Memory B cell (primary cell): ENCODE measurements at places on chromosomes 16 and 17.

- no peak for DNase-seq
- H3K4me1 ChIP-seq = no peaks in the 10 kb centered on the region
- no peaks in the 10 kb centered on the region for H3K36me3 ChIP-seq
- H3K27ac ChIP-seq = no peak overlapping the region
- no peak overlapping the region for H3K4me3 ChIP-seq
Observed at GRCh38 chr17:180381-181244, 837 bp downstream of the DOC2B start.

DNA sequence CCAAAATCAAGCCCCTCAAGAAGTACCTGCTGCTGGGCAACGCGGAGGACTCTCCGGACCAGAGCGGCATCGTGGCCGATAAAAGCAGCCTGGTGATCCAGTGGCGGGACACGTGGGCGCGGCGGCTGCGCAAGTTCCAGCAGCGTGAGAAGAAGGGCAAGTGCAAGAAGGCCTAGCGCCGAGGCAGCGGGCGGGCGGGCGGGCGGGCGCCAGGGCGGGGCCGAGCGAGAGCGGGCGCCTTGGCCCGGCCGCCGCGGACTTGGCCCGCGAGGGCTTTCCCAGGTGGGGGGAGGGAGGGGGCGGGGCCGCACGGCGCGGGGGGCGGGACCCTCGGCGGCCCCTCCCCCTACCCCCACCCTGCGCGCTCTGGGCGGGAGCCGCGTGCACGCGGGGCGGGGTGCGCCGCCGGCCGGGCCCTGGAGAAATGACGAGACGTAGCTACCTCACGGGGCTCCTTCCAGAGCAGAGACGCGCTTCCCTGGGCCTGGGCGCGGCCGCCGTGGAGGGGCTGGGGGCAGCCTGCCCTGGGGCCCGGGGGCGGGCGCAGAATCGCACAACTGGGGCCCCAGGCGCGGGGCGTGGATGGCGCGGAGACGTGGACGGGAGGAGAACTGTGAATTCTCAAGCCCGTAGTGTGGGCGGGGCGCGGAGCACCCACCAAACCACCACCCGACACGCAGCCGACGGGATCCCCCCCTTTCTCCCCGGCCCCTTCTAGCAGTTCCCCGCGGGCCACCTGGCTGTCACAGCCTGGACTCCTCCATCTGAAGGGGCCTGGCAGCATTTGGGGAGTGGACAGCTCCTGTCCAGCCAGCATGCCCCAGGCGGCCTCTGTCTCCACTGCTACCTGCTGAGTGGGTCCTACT, 218.7 kb downstream of the NTN1 start:
- peak; percentile 64 for DNase-seq
- peak overlapping the region; percentile 78 for H3K27ac ChIP-seq
- H3K36me3 ChIP-seq = no peaks in the 10 kb centered on the region
- peaks cover 3% of the 10 kb centered on the region for H3K27me3 ChIP-seq

DNA sequence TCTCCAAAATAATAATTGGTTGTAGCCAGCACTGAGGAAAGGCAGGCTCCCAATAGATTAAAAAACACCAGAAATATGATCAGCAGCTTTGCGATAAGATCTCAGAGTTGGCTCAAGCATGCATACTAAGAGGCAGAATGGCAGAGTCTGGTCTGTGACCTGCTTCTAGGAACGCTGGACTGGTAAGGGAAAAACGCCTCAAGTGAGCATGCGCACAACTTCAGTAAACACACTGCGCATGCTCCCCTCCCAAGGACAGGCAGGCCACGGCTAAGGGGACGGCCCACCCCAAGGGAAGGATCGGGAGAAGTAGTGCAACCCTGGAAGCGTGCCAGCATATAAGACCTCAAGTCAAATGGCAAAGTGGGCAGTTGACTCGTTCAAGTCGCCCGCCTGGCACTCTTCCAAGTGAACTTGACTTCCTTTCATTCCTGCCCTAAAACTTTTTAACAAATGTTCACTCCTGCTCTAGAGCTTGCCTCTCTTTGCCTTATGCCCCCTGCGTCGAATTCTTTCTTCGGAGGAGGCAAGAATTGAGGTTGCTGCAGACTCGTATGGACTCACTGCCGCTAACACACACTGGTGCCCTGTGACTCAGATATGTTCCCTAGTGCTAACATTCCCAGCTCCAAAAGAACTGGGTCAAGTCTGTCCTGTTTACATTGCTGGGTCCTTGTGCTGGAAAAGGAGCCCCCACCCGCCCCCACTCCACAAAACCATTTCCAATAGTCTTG, 22.4 kb upstream of the PRM1 start:
- no peak for DNase-seq
- H3K27me3 ChIP-seq = no peaks in the 10 kb centered on the region
- peaks cover 24% of the 10 kb centered on the region for H3K4me1 ChIP-seq

DNA sequence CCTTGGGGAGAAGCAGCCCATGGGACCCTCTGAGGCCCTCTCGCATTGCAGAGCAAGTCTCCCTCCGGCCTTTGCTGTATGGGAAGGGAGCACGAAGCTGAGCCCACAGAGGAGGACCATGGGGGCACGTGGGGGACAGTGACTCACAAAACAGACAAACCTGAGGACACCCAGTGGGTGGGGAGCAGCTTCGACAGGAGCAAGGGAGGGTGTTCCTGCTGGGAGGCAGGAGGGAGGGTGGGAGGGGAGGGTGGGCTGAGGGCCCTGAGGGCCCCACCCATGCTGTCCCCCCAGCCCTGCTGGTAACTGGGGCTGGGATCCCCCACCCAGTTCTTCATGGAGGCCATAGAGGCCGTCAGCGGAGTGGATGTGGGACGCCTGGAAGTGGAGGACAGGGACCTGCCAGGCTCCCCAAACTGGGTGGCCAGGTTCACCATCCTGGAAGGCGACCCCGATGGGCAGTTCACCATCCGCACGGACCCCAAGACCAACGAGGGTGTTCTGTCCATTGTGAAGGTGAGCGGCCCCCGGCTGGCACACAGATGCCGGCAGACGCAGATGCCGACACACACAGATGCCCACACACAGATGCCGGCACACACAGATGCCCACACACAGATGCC, 12.5 kb downstream of the SLC22A31 start:
- H3K27ac ChIP-seq = no peak overlapping the region
- H3K27me3 ChIP-seq = no peaks in the 10 kb centered on the region
- no peak overlapping the region for H3K4me3 ChIP-seq
- DNase-seq = no peak

GRCh38 chr17:60173304-60173819, 23.6 kb downstream of the CA4 start:
- no peak overlapping the region for H3K27ac ChIP-seq
- H3K27me3 ChIP-seq = no peaks in the 10 kb centered on the region
- peaks cover 4% of the 10 kb centered on the region for H3K36me3 ChIP-seq
- no peak for DNase-seq
- no peak overlapping the region for H3K4me3 ChIP-seq

- DNase-seq = no peak
- no peak overlapping the region for H3K4me3 ChIP-seq
- no peaks in the 10 kb centered on the region for H3K27me3 ChIP-seq
- H3K4me1 ChIP-seq = no peaks in the 10 kb centered on the region
- H3K36me3 ChIP-seq = peaks cover 9% of the 10 kb centered on the region
- H3K27ac ChIP-seq = no peak overlapping the region
Observed at GRCh38 chr17:50356892-50357510, 11.1 kb downstream of the XYLT2 start.

DNA sequence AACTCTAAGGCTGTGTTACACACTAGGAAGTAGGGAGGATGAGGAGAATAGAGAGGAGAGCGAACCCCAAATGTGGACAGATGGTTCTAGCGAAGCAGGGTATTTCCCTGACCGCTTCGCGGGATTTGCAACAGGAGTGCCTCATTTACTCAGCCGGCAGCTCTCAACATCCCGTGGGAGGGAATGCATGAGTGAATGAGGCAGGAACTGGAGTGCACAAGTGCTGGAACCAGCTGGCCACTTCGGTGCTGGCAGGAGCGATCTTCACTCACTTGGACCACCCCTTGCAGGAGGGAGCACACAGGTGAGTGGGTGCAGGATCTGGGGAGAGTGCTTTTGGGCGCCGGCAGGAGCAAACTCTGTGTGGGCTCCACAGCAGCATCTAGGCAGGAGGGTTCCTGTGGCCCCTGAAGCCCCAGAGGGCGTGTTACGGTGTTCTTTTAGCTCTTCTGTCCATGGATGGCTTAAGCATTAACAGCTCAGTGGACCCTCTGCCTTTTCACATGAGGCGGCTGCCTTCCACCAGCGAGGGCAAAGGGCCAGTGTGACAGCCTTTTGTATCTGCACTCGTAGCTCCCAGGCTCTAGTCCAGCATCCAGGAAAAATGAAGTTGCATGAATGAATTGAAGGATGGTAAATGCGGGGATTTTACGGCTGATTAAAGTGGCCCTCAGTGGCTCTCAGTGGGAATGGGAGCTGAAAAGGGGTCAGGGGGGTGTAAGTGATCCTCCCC, 17.4 kb upstream of the ZNHIT3 start:
- DNase-seq = no peak
- H3K4me1 ChIP-seq = peaks cover 8% of the 10 kb centered on the region
- no peaks in the 10 kb centered on the region for H3K36me3 ChIP-seq
- H3K27ac ChIP-seq = no peak overlapping the region

- H3K4me1 ChIP-seq = no peaks in the 10 kb centered on the region
- no peak within 1 kb of the TSS for H3K4me3 ChIP-seq
- H3K27me3 ChIP-seq = peaks cover 5% of the 10 kb centered on the region
- no peak for DNase-seq
Observed at GRCh38 chr16:62036101-62036801, at the start of gene CDH8. TSS of gene CDH8 (minus strand) at chr16:62036438. CDS start at chr16:62021403, 15,035 bp downstream.

DNA sequence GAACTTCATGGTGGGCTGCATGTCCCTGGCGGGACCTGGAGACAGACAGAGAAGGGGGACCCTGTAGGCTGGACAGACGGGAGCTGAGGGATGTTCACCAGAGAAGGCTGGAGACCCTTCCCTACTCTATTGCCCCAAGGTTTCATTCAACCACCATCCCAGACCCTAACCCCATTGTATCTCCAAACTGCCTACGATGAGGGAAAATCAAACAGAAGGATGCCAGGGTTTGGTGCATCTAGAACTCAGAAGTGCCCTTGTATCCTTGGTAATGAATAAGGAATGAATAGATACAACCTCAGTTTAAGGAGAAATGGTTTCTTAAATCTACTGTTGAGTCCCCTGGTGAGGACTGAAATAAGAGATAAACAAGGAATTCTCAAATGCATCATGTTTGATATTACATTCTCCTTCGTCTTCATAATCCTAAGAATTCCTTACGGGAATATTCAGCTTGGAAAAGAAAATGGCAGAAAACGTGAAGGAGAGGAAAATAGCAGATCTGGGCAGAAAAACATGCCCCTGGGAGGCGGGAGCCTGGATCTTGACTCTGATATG, 16.4 kb downstream of the TNS4 start:
- no peak overlapping the region for H3K4me3 ChIP-seq
- DNase-seq = no peak
- peaks cover 24% of the 10 kb centered on the region for H3K4me1 ChIP-seq
- H3K27me3 ChIP-seq = no peaks in the 10 kb centered on the region
- no peaks in the 10 kb centered on the region for H3K36me3 ChIP-seq

- peak; percentile 47 for DNase-seq
- H3K4me1 ChIP-seq = no peaks in the 10 kb centered on the region
- no peak overlapping the region for H3K27ac ChIP-seq
- H3K36me3 ChIP-seq = no peaks in the 10 kb centered on the region
Observed at GRCh38 chr16:58306327-58306726, 11.5 kb upstream of the PRSS54 start.

DNA sequence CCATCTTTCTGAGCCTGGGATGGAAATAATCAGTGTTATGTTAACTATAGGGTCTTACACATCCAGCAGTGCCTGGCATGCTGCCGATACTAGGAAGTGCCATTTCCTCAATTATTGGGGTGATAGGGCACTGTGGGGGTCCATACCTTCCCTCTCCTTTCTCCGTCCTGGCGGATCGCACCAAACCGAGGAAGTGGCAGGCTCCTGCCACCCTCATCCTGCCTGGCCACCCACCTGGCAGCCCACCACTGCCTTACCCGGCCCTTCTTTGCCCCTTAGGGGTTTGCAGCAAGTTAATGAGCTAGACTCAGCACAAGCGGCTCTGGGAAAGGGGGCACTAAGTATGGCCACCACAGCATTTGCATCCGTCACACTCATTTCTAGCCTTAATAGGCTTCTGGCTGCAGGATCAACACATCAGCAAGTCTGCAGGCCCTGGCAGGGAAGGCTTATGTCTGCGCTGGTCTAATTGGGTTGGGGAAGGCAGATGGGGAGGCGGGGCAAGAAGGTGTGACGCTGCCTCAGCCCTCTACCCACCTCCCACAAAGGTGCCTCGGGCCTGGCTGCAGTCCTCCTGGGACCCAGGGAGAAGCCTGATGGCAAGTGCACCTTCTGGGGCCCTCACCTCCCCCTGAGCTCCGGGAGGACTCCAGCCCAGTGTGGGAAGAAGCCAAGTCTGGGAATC, 28.6 kb downstream of the DCAKD start:
- peaks cover 3% of the 10 kb centered on the region for H3K36me3 ChIP-seq
- H3K4me3 ChIP-seq = no peak overlapping the region
- no peak for DNase-seq
- H3K4me1 ChIP-seq = peaks cover 20% of the 10 kb centered on the region
- H3K27ac ChIP-seq = no peak overlapping the region

DNA sequence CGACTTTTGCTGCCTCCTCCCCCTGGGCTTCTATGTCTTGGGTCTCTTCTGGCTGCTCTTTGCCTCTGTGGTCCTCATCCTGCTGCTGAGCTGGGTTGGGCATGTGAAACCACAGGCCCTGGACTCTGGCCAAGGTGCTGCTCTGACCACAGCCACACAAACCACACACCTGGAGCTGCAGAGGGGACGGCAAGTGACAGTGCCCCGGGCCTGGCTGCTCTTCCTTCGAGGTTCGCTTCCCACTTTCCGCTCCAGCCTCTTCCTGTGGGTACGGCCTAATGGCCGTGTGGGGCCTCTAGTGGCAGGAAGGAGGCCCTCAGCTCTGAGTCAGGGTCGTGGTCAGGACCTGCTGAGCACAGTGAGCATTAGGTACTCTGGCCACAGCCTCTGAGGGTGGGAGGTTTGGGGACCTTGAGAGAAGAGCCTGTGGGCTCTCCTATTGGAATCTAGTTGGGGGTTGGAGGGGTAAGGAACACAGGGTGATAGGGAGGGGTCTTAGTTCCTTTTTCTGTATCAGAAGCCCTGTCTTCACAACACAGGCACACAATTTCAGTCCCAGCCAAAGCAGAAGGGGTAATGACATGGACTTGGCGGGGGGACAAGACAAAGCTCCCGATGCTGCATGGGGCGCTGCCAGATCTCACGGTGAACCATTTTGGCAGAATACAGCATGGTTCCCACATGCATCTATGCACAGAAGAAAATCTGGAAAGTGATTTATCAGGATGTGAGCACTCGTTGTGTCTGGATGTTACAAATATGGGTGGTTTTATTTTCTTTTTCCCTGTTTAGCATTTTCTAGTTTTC, 2.3 kb downstream of the GP1BA start:
- no peak overlapping the region for H3K4me3 ChIP-seq
- H3K27me3 ChIP-seq = no peaks in the 10 kb centered on the region
